ENCODE measurements at places on chromosomes 1 and 21. TPM values are rescaled to one million over a fixed set of nuclear protein-coding genes. Genes with fewer than 3 reads are reported as not detected.

GRCh38 chr1:222950892-222951291 is 136.1 kb downstream of the DISP1 start:
- no peak for DNase-seq

- DNase-seq: no peak
Observed at GRCh38 chr1:85957760-85958159, 198.8 kb downstream of the COL24A1 start.

DNA sequence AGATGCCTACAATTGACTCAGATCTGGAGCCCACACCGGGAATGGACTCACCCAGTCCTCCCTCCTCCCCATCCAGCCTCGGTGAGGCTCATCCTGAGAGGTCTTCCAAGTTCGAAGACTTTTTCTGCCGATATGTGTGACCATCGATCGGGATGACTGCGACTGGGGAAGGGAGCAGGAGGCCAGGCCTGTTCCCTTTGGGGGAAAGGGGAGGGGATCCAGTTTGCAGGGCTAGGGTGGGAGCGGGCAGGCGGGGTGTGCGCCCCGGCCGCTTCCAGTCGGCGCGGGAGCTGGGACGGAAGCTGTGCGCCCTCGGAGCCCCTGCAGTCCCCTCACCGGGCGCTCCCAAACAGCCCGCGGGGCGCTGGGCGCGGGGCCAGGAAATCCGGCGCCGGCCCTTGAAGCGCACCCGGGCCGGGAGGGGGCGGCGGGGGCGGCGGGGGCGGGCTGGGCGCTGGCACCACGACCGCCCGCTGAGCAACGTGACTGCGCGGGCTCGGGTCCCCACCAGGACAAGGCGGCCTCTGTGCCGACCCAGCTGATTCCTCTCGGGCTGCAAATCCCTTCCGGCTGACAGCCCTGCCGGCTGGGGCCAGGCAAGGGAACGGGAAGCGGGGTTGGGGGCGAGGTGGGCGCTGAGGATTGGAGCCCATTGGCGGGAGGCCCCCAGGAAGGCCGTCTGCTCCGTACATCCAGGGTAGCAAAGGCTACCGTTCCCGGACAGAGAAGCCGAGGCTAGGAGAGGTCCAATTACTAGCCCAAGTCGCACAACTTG is 103.9 kb downstream of the EBNA1BP2 start:
- DNase-seq: no peak

DNA sequence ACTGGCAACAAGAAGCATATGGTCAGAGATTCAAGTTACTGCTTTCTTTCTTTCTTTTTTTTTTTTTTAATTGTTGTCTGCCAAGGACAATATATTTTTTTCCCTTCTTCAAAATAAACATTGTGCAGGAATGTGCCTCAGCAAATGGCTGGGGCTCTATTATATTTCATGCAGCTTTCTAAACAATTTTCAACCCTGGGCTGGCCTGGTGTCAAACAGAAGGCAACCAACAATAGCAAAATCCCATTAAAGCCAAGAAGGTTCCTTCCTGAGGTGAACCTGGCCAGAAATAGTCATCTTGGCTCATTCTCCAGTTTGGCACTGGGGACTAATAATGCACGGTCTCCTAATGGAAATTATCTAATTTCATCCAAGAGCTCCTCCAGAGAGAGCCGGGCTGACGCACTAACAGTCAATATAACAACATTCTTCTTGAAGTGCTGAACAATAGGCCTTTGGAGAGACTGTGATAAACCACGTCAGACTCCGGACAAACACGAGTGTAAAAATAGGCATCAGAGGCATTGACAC is 35.7 kb upstream of the HLX start:
- no peak for DNase-seq

ZNF669 gene
- 5.5 TPM for total RNA-seq

TNFRSF4 gene
- total RNA-seq: 10.7 TPM

All from omental fat pad (tissue), 4 donors.